ENCODE measurements at places on chromosomes 12 and 14.

DNA sequence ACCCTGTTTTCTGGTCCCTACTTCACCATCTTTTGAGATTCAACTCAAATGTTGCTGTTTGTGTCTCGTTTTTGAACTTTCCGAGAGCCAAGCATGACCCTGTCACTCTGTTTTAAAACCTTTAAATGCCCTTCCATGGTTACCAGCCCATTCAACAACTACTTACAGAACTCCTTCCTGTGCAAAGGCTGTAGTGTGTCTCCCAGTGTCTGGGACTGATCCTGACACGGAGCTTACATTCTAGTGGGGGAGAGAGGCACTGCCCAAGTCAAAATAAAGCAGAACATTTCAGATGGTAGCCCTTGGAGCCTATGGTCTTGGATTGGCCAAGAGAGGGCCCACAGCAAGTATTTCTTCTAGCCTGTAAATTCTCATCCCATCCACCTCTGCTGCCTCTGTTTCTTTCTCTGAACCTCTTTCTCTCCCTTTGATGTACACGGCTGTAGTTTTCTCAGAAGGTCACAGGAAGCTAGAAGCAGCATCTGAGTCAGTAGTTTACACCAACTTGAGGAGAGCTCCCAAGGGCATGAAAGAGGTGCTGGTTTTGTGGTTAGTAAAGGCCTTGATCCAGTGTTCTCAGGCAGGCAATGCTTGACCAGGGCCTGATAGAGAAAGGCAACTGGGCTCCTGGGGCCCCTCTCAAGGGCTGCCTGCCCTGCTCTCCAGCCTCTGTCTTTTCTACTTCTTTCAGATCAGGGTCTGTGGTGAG is 42.3 kb upstream of the SLC24A4 start:
- no peak overlapping the region for H3K4me3 ChIP-seq
- no peak for DNase-seq
- H3K27me3 ChIP-seq = no peaks in the 10 kb centered on the region
- no peaks in the 10 kb centered on the region for H3K4me1 ChIP-seq
- H3K36me3 ChIP-seq = no peaks in the 10 kb centered on the region

- peak overlapping the region; percentile 41 for H3K27ac ChIP-seq
- peaks cover 15% of the 10 kb centered on the region for H3K4me1 ChIP-seq
- no peaks in the 10 kb centered on the region for H3K36me3 ChIP-seq
Observed at GRCh38 chr14:50061664-50062437, 54.5 kb downstream of the VCPKMT start.

- H3K27ac ChIP-seq = no peak overlapping the region
- no peaks in the 10 kb centered on the region for H3K4me1 ChIP-seq
- no peak overlapping the region for H3K4me3 ChIP-seq
- no peak for DNase-seq
- H3K27me3 ChIP-seq = no peaks in the 10 kb centered on the region
Observed at GRCh38 chr12:102234599-102234998, 37.0 kb upstream of the PMCH start.

DNA sequence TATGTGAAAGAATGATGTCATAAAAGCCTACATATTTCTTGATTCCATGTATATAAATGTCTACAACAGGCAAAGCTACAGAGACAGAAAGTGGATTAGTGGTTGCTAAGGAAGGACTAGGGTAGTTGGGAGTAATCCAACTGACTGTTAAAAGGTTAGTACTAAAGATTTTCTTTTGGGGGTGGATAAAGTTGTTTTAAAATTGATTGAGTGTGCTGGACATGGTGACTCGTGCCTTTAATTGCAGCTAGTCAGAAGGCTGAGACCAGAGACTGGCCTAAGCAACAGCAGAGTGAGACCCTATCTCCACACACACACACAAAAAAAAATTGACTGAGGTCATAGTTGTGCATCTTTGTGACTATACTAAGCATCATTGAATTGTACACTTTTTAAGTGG is 234.3 kb downstream of the C12orf50 start:
- no peaks in the 10 kb centered on the region for H3K27me3 ChIP-seq
- no peak for DNase-seq
- no peaks in the 10 kb centered on the region for H3K4me1 ChIP-seq
- no peak overlapping the region for H3K27ac ChIP-seq
- no peaks in the 10 kb centered on the region for H3K36me3 ChIP-seq

GRCh38 chr12:123106640-123107359 is 44.1 kb downstream of the PITPNM2 start:
- H3K4me1 ChIP-seq = peaks cover 52% of the 10 kb centered on the region
- H3K27me3 ChIP-seq = no peaks in the 10 kb centered on the region
- no peak overlapping the region for H3K4me3 ChIP-seq
- H3K27ac ChIP-seq = peak overlapping the region; percentile 80
- no peak for DNase-seq

GRCh38 chr14:81235096-81235495 is 14.3 kb upstream of the GTF2A1 start:
- no peaks in the 10 kb centered on the region for H3K4me1 ChIP-seq
- DNase-seq = no peak
- H3K27me3 ChIP-seq = no peaks in the 10 kb centered on the region
- no peak overlapping the region for H3K4me3 ChIP-seq
- H3K27ac ChIP-seq = no peak overlapping the region
- H3K36me3 ChIP-seq = no peaks in the 10 kb centered on the region

GRCh38 chr12:70045036-70045435 is 198.2 kb upstream of the CNOT2 start:
- H3K36me3 ChIP-seq = no peaks in the 10 kb centered on the region
- H3K4me3 ChIP-seq = no peak overlapping the region
- no peaks in the 10 kb centered on the region for H3K27me3 ChIP-seq
- H3K4me1 ChIP-seq = peaks cover 13% of the 10 kb centered on the region
- no peak overlapping the region for H3K27ac ChIP-seq
- no peak for DNase-seq

DNA sequence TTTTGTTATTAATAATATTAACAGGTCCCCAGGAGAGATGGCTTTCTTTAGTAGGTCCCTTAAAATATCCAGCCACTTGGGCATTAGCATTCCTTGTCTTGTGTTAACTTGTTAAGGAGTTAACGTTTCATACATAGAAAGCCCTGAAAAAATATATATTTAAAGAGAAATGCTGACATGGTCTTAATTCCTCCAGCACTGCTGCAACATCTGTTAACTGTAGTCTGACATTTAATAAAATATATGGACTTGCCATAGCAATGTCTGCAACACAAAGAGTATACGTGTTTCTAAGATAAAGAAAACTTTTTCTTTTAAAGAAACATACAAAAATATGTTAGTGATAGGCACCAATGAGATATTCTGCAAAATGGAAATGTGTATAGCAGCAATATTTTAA is 10.0 kb downstream of the SLC38A4 start:
- no peaks in the 10 kb centered on the region for H3K4me1 ChIP-seq
- H3K36me3 ChIP-seq = no peaks in the 10 kb centered on the region
- no peak for DNase-seq
- no peak overlapping the region for H3K4me3 ChIP-seq

DNA sequence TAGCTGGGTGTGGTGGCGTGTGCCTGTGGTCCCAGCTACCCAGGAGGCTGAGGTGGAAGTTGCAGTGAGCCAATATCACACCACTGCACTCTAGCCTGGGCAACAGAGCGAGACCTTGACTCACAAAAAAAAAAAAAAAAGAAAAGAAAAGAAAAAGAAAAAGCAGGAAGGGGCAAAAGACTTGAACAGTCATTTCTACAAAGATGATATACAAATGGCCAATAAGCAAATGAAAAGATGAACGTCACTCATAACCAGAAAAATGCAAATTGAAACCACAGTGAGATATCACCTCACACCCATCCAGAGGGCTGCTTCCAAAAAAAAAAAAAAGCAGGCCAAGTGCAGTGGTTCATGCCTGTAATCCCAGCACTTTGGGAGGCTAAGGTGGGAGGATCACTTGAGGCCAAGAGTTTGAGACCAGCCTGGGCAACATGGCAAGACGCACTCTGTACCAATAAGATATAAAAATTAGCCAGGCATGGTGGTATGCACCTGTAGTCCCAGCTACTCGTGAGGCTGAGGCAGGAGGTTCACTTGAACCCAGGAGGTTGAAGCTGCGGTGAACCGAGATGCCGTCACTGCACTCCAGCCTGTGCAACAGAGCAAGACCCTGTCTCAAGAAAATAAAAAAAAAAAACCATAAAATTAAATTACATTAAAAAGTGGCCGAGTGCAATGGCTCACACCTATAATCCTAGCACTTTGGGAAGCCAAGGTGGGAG is 20.5 kb downstream of the UBC start:
- H3K27me3 ChIP-seq = no peaks in the 10 kb centered on the region
- H3K4me1 ChIP-seq = no peaks in the 10 kb centered on the region
- H3K27ac ChIP-seq = no peak overlapping the region
- H3K4me3 ChIP-seq = no peak overlapping the region

DNA sequence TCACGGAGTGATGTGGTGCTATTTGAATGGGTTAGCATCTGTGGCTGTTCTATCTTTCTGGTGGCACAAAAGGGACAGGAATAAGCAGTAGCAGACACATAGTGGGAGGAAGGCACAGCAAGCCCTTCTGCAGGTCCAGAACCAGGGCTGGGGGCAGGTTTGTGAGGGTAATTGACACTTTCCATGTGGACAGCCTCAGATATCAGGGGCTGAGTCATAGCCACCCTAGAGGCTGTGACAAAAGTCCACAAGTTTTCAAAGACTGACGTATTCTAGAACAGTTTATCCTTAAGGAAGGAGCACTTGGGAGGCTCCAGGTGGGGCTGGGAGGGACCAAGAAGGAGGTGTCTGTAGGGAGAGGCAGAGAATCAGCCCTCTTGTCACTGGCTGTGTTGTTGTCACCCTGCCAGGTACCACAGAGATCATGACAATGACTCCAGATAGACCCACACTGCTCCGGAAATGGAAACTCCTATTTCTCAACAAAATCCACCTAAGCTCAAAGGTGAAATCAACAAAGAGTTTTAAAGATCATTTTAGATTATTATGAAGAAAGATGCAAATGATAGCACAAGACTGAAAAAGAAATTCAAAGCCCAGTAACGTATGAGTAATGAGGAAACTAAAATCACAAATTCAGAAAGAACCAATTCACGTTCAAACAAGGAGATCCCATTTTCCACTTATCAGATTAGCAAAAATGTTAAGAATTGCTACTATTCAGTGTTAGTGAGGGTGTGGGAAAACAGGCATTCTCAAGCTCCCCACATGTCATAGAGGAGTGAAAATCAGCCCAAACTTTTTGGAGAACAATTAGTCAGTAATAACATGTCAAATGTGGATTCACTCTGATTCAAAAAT is 48.3 kb downstream of the NFKBIA start:
- no peak overlapping the region for H3K27ac ChIP-seq
- no peak overlapping the region for H3K4me3 ChIP-seq
- no peaks in the 10 kb centered on the region for H3K36me3 ChIP-seq
- DNase-seq = no peak
- no peaks in the 10 kb centered on the region for H3K27me3 ChIP-seq
- H3K4me1 ChIP-seq = peaks cover 37% of the 10 kb centered on the region

DNA sequence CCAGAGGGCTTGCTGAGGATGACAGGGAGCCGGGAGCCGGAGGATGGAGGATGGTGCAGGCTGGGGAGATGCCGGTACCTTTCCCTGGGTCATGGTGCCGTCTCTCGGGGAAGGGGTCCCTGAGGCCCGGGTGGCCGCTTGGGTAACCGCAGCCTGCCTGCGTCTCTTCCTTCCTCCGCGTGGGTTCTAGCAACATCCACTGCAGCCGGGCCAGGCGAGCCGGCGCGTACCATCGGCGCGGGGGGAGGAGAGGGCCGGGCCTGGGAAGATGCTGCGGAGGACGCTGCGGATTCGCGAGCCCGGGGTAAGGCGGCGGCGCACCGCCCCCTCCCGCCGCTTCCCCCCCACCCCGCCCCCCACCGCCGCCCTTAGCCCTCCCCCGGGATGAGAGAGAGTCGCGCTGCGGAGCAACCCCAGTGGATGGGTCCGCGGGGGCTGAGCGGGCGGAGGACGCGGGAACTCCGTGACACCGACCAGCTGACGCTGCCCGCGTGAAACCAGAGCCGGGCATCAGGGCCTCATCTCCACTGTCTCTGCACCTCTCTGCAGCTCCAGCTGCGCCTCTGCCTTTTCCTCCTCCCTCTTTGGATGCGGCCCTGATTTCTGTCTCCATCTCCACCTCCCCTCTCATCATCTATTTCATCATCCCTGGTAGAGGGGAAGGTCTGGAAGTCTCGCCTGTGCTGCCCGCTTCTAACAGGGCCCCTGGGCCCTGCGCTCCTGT is at the start of gene FAIM2:
Gene FAIM2, minus strand, starts transcription at position 201 of the 724 bp plus-strand sequence. Its CDS starts 108 bp downstream, at position 93.
- peak within 1 kb of the TSS; percentile 41 for H3K4me3 ChIP-seq
- DNase-seq = peak; percentile 32
- peak within 1 kb of the TSS; percentile 15 for H3K27ac ChIP-seq
- H3K36me3 ChIP-seq = no peaks in the 10 kb centered on the region

DNA sequence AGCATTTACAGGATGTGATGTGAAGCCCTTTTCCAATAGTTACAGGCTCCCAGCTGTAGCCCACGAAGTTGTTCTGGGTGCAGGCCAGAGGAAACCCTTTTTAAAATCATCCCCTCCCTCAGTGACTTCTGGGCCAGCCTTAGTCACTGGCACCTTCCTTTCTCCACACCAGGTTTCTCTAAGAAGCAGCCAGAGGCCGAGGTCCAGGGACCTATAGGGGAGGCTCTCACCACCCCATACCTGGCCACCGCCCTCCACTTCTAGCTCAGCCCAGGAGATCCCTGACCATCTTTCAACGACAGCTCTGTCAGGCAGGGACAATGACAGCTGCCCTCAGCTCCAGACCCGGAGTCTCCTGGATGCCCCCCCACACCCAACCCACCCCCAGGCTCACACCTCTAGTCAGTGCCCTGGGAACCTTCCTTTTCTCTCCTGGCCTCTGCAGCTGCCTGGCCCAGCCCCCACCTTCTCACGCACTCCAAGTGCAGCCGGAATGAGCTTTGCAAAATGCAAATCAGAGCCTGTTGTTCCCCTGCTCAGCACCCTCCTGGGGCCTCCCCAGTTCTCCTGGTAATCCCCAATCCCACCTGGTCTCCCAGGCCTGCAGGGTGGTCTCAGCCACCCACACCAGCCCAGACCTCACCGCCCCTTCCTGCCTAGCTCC is 46.7 kb downstream of the TESC start:
- H3K4me3 ChIP-seq = peak overlapping the region; percentile 16
- DNase-seq = no peak
- no peaks in the 10 kb centered on the region for H3K27me3 ChIP-seq

DNA sequence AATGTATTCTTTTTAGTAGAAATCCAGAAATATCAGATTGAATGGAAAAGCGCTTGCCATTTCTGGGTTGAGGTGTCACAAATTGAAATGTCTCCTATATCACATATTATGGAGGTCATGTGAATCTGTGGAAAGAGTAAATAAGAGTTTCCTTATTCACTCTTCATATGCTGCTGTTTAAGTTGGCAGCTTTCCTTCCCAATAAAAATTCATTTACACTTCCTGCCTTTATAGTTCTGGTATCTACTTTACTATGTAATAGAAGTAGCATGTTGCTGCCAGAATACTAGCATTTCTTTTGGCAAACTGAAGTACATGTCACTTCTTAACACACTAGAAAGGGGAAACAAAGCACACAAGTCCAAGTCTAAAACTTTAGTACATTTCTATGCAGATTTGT is 60.8 kb downstream of the SDR9C7 start:
- H3K36me3 ChIP-seq = no peaks in the 10 kb centered on the region
- DNase-seq = no peak
- H3K4me3 ChIP-seq = no peak overlapping the region
- no peaks in the 10 kb centered on the region for H3K27me3 ChIP-seq
- peaks cover 3% of the 10 kb centered on the region for H3K4me1 ChIP-seq

- DNase-seq = no peak
- H3K27ac ChIP-seq = no peak overlapping the region
- H3K4me1 ChIP-seq = no peaks in the 10 kb centered on the region
- H3K4me3 ChIP-seq = no peak overlapping the region
- no peaks in the 10 kb centered on the region for H3K27me3 ChIP-seq
Observed at GRCh38 chr12:107518868-107519267, 166.7 kb upstream of the PWP1 start.

- no peaks in the 10 kb centered on the region for H3K36me3 ChIP-seq
- H3K27ac ChIP-seq = peak overlapping the region; percentile 96
- no peaks in the 10 kb centered on the region for H3K27me3 ChIP-seq
- H3K4me3 ChIP-seq = peak overlapping the region; percentile 82
- no peak for DNase-seq
Observed at GRCh38 chr12:56151672-56152131, 685 bp upstream of the MYL6B start.
